ENCODE measurements at places on chromosomes 13 and 19.

- no peak for DNase-seq
Measured at GRCh38 chr13:41762796-41763195, 198.1 kb downstream of the VWA8 start.

- no peak for DNase-seq
Measured at GRCh38 chr19:32874605-32875004, 5.0 kb upstream of the SLC7A9 start.

DNA sequence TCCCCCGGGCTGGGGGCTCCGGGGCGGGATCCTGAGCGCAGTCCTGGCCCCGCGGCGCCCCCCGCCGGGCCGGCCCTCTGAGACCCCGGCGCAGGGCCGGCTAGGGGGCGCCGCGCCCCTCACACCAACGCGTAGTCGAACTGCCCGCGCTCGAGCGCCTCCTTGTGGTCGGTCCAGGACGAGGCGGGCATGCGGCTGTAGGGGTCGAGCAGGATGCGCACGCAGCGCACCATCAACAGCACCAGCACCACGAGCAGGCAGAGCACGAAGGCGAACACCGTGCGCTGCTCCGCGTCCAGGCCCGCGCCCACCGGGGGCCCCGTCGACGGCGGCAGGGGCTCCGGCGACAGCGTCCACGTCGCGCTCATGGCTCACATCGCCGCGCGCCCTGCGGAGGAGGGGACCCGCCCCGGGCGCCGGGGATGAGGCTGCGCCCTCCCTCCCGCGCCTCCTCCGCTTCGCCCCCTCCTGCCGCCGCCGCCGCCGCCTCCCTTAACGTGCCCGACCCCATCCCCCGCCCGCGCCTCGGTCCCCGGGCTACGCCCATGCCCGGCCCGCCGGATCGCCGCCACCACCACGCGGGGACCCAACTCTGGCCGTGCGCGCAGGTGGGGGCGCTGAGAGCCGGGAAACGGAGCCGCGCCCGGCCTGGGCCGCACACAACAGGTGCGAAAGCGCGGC is 624 bp downstream of the CTXN1 start:
- peak; percentile 90 for DNase-seq

- DNase-seq, result peak; percentile 60
Measured at GRCh38 chr19:38850976-38851621, 1.3 kb upstream of the HNRNPL start.

- no peak for DNase-seq
Measured at GRCh38 chr13:24279327-24280110, 29.9 kb upstream of the C1QTNF9 start.

DNA sequence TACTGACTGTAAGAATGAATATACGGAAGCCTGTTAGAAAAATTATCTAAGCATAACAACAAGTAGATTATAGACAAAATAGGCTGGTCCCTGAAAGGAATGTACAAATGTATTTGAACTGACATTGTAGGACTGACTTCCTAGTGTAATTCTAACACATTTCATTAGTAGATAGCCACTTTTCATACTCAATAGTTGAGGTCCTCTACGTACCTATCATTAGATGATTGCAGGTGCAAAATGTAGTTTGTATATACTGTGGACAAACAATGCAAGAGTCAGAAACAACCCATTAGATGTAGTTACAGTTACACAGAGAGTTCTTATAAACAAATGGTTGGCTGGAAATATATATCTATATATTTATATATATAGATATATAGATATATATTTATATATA is 402.3 kb upstream of the SLITRK6 start:
- no peak for DNase-seq

- no peak for DNase-seq
Measured at GRCh38 chr13:86324191-86324590, 525.0 kb upstream of the SLITRK6 start.

- peak; percentile 31 for DNase-seq
Measured at GRCh38 chr19:18637673-18638630, 1.1 kb downstream of the KLHL26 start.

GRCh38 chr13:97962887-97963286 is 9.4 kb downstream of the IPO5 start:
- no peak for DNase-seq

DNA sequence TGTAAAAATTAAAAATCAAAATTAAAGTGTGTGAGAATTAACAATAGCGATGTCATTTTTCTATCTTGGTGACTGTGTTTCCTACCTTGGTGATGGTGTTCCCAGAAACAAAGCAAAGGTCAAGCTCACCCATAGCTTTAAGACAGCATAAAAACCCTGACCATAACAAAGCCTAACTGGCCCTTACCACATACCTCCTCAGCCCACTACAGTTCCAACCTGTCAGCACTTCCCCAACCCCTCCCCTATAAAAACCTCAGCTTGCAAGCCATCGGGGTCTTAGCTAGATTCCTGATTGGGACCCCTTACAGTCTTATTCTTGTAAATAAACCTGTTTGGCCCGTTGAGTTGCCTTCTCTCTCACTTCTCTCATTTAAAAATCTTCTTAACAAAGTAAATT is 484.4 kb upstream of the PCDH20 start:
- DNase-seq, result no peak

- peak; percentile 67 for DNase-seq
Measured at GRCh38 chr13:24097064-24097463, 63.5 kb upstream of the SPATA13 start.

- DNase-seq, result no peak
Measured at GRCh38 chr13:94233401-94233800, 246.1 kb downstream of the DCT start.

GRCh38 chr19:22622020-22622419 is 12.1 kb upstream of the ZNF492 start:
- no peak for DNase-seq
